ENCODE measurements at places on chromosomes 7 and 10. TPM values are rescaled to one million over a fixed set of nuclear protein-coding genes. Genes with fewer than 3 reads are reported as not detected.

- H3K27ac ChIP-seq, result peak overlapping the region; percentile 89
- DNase-seq, result no peak
- H3K27me3 ChIP-seq, result peaks cover 8% of the 10 kb centered on the region
Measured at GRCh38 chr10:3623746-3624145, 161.3 kb downstream of the KLF6 start.

HABP2 gene
- not detected for total RNA-seq

ELOVL3 gene
- not detected for total RNA-seq

LRRC4 gene
- 1.3 TPM for total RNA-seq

- no peak overlapping the region for H3K27ac ChIP-seq
- no peak overlapping the region for H3K4me3 ChIP-seq
- no peak for DNase-seq
- H3K36me3 ChIP-seq, result no peaks in the 10 kb centered on the region
- no peaks in the 10 kb centered on the region for H3K4me1 ChIP-seq
- H3K27me3 ChIP-seq, result peaks cover 3% of the 10 kb centered on the region
Measured at GRCh38 chr10:58177362-58177947, 90.2 kb downstream of the IPMK start.

Measured in activated T-helper 1 cell treated with anti-CD3 and anti-CD28 coated beads, Interleukin-12 subunit alpha, Interleukin-12 subunit beta, Interleukin-2, Interleukin-4 antibody, amounts not matched to agents 30 ng/mL and 10 ng/mL and 1 ng/mL, durations not matched to agents 14 hours and 24 hours and 36 hours (primary cell).